Stimulated activated CD8-positive, alpha-beta memory T cell treated with anti-CD3 and anti-CD28 coated beads, Interleukin-2, amount 100 ng/mL, for 48 hours (primary cell): ENCODE measurements at places on chromosomes 2 and 18.

DNA sequence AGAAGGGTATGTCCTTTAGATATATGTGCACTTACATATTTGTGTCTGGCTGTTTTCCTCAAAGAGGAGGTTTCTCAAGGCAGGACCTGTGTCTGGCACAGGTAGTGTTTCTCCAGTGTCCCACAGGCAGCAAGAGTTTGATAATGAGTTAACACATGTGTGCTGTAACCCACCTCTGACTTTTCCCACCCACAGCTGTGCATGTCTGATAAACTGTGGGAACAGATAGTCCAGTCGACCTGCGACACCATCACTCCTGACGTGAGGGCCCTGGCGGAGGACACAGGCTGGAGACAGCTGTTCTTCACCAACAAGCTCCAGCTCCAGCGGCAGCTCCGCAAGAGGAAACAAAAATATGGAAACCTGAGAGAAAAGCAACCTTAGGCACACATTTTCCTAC is 58.2 kb downstream of the SLC16A14 start:
- DNase-seq, result no peak

DNA sequence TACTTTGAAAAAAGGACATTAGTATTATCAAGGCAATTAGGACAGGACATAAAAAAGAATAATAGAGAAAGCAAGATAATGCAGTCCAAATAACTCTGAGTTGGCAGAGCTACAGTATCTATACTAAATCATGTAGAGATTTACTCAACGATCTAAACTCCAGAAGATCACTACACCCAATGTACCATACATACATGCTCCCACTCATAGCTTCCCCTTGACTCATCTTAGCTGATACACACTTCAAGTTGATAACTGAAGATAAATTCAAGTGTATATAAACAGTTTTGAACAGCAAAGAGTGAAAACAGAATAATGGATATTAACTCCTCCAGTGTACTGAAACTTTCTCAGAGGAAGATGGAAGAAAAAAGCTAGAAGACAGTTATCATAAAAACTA is 78.5 kb downstream of the SESTD1 start:
- DNase-seq, result no peak

DNA sequence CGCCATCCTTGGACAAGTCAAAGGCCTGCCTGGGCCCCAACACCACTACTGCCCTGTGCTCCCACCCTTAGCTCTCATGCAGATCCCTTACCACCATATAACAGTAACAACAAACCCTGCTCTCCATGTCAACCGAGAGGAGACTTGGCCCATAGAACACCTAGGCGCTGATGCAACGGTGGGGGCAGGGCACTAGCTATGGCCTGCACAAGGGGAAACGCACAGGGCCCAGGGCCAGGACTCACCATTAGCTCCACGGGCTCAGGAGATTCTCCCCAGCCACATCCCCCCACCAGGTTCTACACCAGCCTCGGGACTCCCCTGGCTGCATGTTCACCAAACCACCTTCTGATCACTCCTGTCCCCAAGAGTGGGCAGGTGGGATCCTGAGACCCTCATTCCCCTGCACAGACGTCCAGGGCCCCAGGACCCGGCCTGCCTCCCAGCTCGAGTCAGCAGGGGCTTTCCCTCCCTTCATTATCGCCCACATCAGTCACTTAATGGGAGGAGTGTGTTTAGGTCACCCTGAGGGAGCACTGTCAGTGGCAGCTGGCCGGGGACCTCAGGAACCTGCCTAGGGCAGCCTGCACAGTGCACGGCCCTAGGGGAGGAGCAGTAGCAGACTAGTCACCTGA is 29.3 kb downstream of the ANKMY1 start:
- DNase-seq, result no peak

DNA sequence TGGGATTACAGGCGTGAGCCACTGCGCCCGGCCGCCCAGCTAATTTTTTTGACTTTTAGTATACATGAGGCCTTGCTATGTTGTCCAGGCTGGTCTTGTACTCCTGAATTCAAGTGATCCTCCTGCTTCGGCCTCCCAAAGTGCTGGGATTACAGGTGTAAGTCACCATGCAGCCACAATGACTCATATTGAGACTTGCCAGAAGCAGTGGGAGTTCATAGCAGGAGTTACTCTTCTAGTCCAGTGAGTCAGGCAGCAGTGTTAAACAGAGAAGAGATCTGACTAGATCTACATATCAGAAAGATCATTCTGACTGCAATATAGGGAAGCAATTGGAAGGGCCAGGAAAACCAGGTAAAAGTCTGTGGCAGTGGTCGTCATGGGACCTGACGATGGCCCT is 1.5 kb upstream of the FLACC1 start:
- DNase-seq, result no peak
